Stimulated activated CD8-positive, alpha-beta memory T cell treated with anti-CD3 and anti-CD28 coated beads, Interleukin-15, amount 100 ng/mL, for 24 hours (primary cell): ENCODE measurements at places on chromosomes 7 and 10.

GRCh38 chr7:55533729-55534080 is 38.6 kb downstream of the VOPP1 start:
- DNase-seq: no peak

- DNase-seq: no peak
Measured at GRCh38 chr7:30344513-30344912, 60.1 kb downstream of the ZNRF2 start.

DNA sequence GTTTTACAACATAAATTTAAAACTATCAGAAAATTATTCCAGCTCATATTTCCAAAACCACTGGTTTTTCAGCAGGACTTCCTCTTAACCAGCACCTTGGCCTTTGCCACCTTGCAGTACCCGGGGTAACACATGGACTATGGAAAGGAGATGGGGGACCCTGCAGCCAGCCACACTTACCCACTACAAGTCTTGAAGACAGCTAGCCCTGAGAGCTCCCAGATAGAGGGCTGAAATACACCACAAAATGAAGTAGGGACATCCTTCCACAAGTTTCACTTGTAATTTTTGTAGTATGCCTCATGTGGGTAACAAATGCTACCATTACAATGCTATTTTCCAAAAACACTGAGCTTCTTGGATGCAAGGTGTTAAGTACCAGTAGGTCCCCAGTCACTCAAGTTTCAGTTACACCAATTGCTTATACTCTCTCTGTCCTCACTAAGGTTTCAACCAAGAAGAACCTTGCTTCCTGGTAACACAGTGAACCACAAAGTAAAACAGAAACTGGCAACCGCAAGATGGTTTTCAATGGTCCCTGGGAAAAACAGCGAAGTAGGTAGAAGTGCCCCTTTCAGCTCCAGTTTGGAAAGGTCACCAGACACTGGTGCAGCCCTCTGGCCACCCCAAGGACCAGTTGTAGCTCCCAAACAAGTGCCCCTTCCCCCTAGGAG is 110.9 kb downstream of the SGMS1 start:
- no peak for DNase-seq

- DNase-seq: no peak
Measured at GRCh38 chr7:18689551-18689950, 194.0 kb downstream of the HDAC9 start.

GRCh38 chr7:8433477-8434289 is at the start of gene NXPH1:
NXPH1 (plus strand) TSS chr7:8433609.
- DNase-seq: no peak

GRCh38 chr10:119030421-119031250 is 1.1 kb downstream of the NANOS1 start:
- DNase-seq: peak; percentile 10

- no peak for DNase-seq
Measured at GRCh38 chr10:97915346-97916131, 65.9 kb downstream of the GOLGA7B start.

GRCh38 chr7:43044511-43044910 is 67.9 kb upstream of the HECW1 start:
- no peak for DNase-seq

- no peak for DNase-seq
Measured at GRCh38 chr10:2825841-2826240, 241.5 kb upstream of the PFKP start.

GRCh38 chr7:104836976-104837375 is 177.0 kb upstream of the KMT2E start:
- no peak for DNase-seq

GRCh38 chr10:26821699-26822570 is 38.8 kb downstream of the ABI1 start:
- DNase-seq: no peak

GRCh38 chr10:32308027-32308603 is 38.8 kb downstream of the EPC1 start:
- DNase-seq: no peak

- no peak for DNase-seq
Measured at GRCh38 chr10:103717341-103718246, 137.8 kb downstream of the SH3PXD2A start.

- DNase-seq: no peak
Measured at GRCh38 chr10:29012926-29013554, 275.8 kb upstream of the LYZL1 start.

- no peak for DNase-seq
Measured at GRCh38 chr7:117951691-117952280, 78.5 kb upstream of the CTTNBP2 start.

DNA sequence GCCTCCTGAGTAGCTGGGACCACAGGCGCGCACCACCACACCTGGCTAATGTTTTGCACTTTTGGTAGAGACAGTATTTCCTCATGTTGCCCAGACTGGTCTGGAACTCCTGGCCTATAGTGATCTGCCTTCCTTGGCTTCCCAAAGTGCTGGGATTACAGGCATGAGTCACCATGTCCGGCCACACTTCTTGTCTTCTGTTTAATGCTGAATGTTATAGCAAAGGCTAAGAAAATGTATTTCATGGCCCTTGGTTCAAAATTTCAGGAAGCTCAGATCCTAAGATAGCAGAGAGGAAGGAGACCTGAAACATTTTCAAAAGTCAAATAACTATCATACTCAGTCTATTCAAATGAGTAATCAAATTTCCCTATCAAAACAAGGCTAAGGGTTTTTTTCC is 229.6 kb downstream of the BAMBI start:
- DNase-seq: no peak

- no peak for DNase-seq
Measured at GRCh38 chr10:125392609-125393008, 232.2 kb upstream of the CTBP2 start.

DNA sequence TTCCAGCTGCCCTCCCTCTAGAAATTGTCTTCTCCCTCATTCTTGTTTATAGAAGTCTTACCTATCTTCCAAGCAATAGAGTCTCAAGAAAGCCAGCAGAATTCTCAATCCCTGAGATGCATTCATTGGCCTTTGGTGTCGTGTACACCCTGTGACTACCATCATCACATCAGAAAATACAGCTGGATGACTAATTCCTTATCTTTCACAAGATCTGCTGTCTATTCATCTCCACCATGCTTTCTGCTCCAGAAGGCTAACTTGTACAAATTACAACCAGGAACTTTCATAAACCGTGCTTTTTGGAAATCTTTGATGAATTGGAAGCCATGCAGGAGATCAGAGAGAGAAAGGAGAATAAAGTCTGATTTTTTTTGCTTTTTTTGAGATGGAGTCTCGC is 1062.9 kb upstream of the GHITM start:
- DNase-seq: no peak
